Activated CD4-positive, alpha-beta memory T cell treated with anti-CD3 and anti-CD28 coated beads, Interleukin-2, amount 10 ng/mL, durations not matched to agents 7 days and 5 days (primary cell): ENCODE measurements at places on chromosomes 12 and 14. TPM values are rescaled to one million over a fixed set of nuclear protein-coding genes. Genes with fewer than 3 reads are reported as not detected.
A peak's percentile ranks its signal among the peaks of the same experiment; 100 is the strongest.

The KRT73 gene
- not detected for total RNA-seq

The STAC3 gene
- total RNA-seq = 4.5 TPM

GRCh38 chr12:127583041-127583440, 683.9 kb upstream of the TMEM132C start:
- DNase-seq = no peak

GRCh38 chr14:100317912-100318808, 5.0 kb upstream of the SLC25A47 start:
- peak; percentile 71 for DNase-seq

GRCh38 chr12:24748326-24748725, 200.6 kb downstream of the BCAT1 start:
- no peak for DNase-seq

DNA sequence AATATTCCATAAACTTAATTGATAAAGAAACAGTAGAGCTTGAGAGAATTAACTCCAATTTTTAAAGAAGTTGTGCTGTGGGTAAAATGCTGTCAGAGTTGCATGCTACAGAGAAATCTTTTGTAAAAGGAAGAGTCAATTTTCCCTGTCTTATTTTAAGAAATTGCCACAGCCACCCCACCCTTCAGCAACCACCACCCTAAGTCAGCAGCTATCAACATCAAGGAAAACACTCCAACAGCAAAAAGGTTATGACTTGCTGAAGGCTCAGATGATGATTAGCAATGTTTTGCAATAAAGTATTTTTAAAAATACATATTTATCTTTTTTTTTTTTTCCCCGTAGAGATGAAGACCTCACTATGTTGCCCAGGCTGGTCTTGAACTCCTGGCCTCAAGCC, 6.5 kb upstream of the DRAM1 start:
- no peak for DNase-seq
